Activated CD4-positive, alpha-beta T cell treated with anti-CD3 and anti-CD28 coated beads, Interleukin-2, amount 50 U/mL, for 24 hours (primary cell): ENCODE measurements at places on chromosomes 5 and 9.

DNA sequence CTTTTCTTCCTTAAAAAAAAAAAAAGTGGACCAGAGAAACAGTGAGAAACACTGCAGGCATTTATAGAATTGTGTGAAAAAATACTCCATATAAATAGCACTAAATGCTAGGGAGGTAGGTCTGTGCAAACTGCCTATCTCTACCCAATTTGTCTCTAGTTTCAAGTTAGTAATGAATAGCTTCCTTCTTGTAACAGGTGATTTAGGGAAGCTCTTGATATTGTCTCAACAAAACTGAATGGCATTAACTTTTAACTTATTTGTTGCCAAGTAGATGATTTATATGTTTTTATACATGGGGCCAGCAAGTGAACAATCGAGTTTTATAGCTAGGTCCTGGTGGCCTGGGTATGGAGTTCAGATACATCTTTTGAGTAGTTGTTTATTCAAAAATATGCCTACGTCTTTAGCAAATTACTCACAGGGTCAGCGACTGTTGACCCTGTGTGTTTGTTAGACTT lies 283.6 kb downstream of the NR3C1 start:
- DNase-seq = no peak

- DNase-seq = no peak
These were observed 36.0 kb upstream of the GLIPR2 start for GRCh38 chr9:36100532-36100931.

DNA sequence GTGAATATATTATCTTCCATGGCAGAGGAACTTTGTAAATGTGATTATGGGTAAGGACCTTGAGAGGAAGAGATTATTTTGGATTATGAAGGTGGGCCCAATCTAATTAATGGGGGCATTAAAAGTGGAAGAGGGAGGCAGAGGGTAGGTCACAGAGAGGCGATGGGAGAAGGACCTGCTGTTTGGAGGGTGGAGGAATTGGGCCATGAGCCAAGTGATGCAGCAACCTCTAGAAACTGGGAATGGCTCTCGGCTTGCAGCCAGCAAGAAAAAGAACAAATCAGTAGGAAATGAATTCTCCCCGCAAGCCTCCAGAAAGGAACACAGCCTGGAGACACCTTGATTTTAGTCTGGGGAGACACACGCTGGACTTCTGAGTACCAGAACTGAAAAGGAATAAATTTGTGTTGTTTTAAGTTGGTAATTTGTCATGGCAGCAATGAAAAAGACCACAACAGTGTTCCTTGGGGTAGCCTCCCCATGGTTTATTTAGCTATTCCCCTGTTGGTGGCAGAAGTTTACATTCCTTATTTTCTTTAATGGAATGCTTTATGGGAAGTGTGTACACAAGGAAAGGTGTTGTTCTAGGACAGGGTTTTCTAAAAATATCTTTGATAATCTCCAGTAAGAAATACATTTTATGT lies 103.6 kb downstream of the HSPA4 start:
- DNase-seq = no peak

- no peak for DNase-seq
These were observed 276.5 kb downstream of the SLIT3 start for GRCh38 chr5:169024421-169024820.

DNA sequence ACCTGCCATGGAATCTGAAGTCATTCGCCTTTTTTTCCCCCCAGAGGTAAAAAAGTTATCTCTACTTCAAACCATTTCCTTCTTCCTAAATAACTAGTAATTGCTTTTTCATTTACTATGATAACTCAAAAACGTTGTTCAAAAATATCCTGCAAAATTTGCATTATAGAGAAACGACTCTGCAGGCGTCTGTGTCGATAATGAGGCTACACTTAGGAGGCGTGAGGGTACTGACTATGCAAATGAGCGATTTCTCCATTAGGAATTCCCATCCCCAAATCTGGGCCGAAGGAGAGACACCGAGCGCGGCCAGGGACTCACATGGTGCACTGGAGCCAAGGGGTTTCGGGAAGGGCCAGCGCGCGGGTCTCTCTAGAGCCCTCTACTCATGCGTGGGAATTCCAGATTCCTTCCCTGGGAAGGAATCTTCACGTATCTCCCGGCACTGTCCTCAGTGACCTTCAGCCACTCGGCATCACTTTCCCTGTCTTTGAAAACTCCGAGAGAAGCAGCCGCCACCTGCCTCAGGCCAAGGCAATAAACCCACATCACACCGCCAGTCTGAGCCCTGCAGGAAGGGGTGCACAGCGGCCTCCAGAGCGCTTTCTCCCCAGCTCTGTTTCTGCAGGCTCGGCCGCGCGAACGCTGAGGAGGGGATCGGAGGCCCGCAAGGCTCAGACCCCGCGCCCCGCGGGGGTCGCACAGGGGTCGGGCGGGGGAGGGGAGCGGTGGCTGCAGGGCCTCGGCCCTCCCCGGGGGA lies 718 bp upstream of the DENND4C start:
- DNase-seq = peak; percentile 0

- DNase-seq = no peak
These were observed 21.1 kb downstream of the BNIP1 start for GRCh38 chr5:173165177-173166016.

- no peak for DNase-seq
These were observed 284.5 kb downstream of the ZNF608 start for GRCh38 chr5:124461941-124462340.

- no peak for DNase-seq
These were observed 453.5 kb downstream of the CAAP1 start for GRCh38 chr9:26439061-26439624.

DNA sequence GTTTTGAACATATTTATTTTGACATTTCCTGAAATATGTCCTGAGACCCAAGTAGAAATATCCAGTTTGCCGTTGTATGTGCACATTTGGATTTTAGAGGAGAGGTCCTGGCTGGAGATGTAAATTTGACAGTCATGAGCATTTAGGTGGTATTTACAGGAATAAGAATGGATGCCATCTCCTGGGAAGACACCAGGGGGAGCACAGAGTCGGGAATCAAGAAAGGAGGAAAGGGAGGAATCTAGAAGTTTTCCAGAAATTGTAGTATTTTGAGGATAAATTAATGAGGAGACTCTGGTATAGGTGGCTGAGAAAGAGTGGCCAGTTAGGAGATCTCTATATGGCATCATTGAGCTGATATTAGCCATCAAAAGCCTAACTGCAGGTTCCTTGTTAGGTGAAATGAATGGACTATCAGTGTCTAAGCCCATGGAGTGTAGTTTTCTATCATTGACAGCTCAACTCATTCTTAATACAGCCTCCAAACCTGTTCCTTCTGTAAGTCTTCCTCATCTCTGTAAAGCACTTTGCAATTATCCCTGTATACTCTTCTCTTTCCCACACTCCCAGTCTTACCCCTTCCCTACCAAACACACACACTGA lies 7.2 kb downstream of the GAPT start:
- DNase-seq = no peak

- DNase-seq = no peak
These were observed 160.2 kb upstream of the FTMT start for GRCh38 chr5:121691478-121691877.

- no peak for DNase-seq
These were observed 1761.9 kb upstream of the ACO1 start for GRCh38 chr9:30622561-30622960.

GRCh38 chr9:117706421-117707116 lies 2.4 kb downstream of the TLR4 start:
- no peak for DNase-seq

DNA sequence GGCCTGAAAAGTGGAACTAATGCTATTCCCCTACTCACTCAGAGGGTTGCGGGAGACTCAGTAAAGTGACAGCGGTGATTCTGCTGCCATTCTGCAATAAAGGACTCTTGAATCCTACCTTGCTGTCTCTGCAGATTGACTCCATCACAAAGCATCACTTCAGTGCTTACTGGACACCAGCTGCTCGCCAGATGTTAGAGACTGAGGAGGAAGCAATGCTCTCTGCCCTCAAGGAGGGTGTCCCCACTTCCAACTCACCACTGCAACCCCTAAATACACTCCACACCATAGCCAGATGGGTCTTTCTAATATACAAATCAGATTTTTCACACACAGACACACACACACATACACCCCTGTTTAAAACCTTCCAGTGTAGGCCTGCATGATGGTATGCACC lies 21.4 kb downstream of the TTLL11 start:
- no peak for DNase-seq

- DNase-seq = no peak
These were observed 7.7 kb downstream of the ARHGAP26 start for GRCh38 chr5:142777850-142778249.

DNA sequence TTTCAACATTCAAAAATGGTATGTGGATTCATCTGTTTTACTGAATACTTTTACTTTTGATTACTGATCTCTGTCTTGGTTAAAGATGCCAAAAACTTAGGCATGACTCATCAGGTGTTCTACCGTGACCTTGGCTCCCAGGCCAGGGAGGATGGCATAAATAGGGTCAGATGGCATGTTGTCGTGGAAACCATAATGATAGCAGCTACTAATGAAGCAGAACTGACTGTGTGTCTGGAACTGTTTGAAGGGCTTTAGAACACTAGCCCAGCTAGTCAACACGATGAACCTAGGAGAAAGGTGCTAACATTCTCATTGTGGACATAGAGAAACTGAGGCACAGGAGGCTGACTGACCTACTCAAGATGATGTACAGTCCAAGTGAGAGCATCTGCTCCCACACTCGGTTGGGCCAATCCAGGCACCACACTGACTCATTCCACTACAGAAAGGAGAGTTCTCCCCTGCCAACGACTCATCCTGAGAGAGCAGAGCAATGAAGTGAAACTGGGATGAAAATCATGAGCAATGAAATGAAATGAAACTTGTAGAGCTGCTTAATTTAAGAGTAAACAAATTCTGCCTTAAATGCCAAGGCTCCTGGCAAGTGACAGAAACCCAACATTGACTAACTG lies 116.0 kb downstream of the TENT4A start:
- peak; percentile 45 for DNase-seq

DNA sequence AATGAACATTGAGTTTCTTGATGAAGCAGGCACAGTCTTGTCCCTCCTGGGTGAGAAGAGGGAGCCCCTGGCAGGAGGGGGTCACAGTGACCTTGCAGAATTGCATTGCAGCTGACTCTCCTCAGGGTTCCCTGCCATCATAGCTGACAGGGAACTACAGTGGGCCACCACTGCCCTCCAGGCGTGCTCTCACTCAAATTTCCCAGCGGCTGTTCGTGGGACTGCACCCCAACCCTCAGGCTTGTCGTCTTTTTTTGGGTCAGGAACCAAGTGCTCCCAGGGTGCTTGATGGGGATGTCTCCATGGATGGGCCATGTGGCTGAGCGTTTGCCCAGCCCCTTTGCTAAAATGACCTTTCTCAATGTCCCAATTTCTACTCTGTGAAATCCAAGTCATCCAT lies 215.8 kb downstream of the MELK start:
- DNase-seq = no peak

DNA sequence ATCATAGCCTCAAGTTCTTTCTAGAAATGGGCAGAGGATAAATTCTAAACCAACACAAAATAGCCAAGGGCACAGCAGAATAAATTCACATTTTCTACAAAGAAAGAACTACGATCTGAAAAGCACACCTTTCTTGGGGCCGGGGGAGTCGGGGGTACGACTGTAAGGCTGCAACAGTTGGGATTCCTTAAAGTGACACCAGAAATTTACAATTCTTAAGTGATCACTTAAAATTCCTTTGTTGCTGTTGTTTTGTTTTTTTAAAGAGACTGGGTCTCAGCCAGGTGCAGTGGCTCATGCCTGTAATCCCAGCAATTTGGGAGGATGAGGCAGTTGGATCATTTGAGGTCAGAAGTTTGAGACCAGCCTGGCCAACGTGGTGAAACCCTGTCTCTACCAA lies 95.8 kb downstream of the CDK5RAP2 start:
- DNase-seq = no peak

DNA sequence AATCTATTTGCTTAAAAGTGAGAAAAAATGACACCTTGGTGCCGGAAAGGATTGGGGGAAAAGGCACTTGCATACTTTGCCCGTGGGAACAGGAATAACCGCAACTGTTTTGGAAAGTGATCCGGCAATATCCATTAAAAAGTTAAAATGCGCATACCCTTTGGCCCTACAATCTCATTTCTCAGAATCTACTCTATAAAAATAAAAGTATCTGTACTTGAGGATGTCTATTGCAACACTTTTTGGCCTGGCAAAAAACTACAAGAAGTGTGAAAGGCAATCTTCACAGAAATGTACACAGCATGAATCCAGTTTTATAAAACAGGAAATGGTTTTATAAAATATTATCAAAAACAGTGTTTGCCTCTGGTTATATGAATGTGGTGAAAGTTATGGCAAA lies 58.3 kb upstream of the NFIL3 start:
- no peak for DNase-seq

DNA sequence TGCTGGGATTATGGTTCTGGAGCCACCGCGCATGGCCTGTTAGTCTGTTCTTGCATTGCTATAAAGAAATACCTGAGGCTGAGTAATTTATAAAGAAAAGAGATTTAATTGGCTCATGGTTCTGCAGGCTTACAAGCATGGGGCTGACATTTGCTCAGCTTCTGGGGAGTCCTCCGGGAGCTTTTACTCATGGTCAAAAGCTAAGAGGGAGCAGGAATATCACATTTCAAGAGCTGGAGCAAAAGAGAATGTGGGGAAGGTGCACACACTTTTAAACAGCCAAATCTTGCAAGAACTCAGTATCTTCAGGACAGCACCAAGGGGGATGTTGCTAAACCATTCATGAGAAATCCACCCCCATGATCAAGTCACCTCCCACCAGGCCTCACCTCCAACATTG lies 12.1 kb downstream of the JAK2 start:
- DNase-seq = no peak

GRCh38 chr5:3359642-3360041 lies 236.0 kb upstream of the IRX1 start:
- DNase-seq = no peak

DNA sequence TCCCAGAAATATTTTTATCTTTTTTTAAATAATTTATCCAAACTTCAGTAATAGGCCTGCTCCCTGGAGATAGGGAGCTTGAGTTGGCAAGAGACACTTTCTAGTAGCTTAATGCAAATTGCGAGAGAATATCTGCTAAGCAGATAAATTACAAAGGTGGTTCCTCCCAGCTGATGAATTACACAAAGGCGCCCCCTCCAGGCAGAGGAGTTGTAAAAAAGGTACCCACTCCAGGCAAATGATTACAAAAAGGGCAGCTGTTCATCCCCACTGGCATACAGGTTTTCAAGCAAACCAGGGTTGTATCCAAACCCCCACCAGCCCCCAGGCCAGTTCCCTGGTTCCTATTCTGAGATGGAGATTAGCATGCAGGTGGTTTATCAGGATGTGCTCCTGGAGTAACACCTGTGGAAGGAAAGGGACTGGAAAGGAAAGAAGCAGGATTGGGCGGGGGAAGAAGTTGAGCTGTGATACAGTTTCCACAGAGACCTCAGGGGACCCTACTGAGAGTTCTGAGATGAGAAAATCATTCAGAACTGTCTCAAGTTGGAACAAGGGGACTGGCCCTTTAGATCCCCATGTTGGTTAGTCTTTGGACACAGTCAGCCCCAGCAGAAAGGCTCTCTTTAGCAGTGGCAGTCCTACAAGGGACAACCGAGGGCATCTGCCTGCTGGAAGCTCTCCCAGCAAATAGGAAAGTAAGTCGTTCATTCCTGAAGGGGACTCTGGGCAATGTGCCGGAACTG lies 25.5 kb downstream of the ESM1 start:
- DNase-seq = no peak

- DNase-seq = no peak
These were observed 220.2 kb downstream of the AUH start for GRCh38 chr9:91141407-91141965.
